Activated gamma-delta T cell (primary cell): ENCODE measurements at places on chromosomes 7 and 10.

- no peak for DNase-seq
Observed at GRCh38 chr10:60480865-60481563, 91.3 kb upstream of the ANK3 start.

DNA sequence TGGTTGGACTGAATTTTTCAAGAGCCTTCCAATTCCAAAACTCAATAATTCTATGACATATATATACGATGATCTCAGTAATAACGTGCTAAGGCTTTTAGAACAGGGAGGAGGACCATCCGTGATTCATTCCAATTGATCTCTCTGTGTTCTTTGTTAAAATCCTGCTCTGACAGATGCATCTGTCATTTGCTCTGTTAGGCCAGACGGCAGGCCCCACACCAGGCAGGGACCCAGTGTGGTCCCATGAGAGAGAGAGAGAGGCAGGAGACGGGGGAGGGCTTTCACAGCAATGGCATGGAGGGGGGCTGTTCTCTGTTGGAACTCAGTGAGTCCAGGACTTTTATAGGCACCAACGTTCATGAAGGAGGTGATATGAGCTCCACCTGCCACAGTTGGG is 160.0 kb upstream of the INSYN2A start:
- no peak for DNase-seq

- DNase-seq, result no peak
Observed at GRCh38 chr10:60739558-60739957, 38.7 kb upstream of the CDK1 start.

- DNase-seq, result no peak
Observed at GRCh38 chr10:12428447-12429135, 79.2 kb downstream of the CAMK1D start.

DNA sequence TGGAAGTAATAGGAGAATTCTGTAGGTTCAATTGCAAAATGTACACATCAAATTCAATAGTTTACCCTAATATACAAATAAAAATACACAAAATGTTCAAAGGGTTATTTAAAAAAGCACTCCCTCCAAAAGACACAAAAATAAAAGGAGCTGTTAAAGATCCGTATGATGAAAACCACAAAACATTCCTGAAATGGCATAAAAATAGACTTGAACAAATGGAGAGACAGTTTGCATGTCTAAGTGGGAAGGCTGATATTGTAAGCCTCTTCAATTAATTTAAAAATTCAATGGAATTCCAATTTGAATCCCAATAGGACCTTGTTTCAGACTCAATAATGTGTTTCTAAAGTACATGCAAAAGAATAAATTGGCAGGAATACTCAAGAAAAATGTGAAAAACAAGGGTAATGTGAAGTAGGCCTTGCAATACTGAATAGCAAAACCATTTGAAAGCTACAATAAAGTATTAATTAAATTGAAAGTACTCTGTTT is 38.0 kb upstream of the INSYN2A start:
- no peak for DNase-seq

GRCh38 chr10:7258948-7259523 is 151.8 kb downstream of the SFMBT2 start:
- DNase-seq, result no peak

- no peak for DNase-seq
Observed at GRCh38 chr10:3606309-3606708, 178.7 kb downstream of the KLF6 start.

DNA sequence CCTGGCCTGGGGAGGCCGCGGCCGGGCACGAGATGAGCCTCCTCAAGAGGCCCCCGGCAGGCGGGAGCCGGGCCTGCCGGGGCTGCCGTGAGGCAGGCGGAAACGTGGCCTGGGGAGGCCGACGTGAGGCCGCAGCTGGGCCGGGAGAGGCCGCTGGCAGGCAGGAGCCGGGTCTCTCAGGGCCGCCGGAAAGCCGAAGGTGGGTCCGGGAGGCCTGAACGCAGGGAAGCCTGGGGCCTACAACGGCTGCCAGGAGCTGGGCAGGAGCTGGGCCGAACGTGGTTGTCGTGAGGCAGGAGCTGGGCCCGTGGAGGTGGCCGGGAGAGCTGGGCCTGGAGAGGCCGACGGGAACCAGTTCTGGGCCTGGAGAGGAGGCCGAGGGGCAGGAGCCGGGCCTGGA is 171.9 kb downstream of the TPST1 start:
- no peak for DNase-seq

DNA sequence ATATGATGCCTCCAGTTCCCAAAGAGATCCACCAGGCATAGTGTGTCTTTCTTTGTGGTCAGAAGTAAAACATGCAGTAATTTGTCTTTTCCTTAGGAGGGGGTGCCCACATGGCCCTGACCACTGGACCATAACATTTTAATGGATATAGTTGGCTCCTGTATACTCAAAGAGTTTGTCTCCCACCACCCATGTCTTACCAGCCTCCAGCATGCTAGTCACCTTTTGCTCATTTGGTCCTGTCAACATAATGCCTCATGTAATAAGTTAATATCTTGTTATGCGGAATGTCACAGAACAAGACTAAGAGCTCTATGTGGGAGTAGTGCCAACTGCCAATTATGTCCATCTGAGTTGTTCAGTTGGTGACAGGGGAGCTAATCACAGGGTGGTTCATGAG is 83.4 kb upstream of the IFRD1 start:
- no peak for DNase-seq

GRCh38 chr10:88113232-88113631 is 249.8 kb downstream of the PTEN start:
- DNase-seq, result no peak

DNA sequence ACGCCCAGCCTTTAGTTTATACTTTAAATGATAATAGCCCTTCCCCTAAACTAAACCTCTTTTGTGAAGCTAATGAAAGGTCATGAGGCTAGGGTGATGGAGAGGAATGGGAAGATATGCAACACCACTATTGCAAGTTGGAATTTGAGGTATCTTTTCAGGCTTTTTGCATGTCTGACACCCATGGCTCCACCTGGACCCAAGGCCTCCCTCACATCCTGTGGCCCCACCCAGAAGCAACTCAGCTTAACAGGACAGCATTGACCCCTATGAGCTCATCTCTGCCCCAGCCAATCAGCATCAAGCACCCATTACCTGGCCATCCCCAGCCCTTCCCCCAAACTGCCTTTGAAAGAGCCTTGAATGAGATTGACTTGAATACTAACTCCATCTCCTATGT is 674.2 kb upstream of the NRP1 start:
- DNase-seq, result no peak

DNA sequence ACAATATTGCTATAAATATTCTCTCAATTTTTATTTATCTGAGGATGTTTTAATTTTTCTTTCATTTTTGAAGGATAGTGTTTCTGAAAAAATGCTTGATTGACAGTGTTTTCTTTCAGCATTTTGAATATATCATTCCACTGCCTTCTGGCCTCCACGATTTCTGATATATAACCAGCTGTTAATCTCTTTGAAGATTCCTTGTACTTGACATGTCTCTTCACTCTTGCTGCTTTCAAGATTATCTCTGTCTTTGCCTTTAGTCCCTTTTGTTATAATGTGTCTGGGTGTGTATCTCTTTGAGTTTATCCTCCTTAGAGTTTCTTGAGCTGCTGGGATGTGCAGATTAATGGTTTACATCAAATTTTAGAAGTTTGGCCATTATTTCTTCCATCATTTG is 22.8 kb upstream of the DNAJC1 start:
- no peak for DNase-seq

DNA sequence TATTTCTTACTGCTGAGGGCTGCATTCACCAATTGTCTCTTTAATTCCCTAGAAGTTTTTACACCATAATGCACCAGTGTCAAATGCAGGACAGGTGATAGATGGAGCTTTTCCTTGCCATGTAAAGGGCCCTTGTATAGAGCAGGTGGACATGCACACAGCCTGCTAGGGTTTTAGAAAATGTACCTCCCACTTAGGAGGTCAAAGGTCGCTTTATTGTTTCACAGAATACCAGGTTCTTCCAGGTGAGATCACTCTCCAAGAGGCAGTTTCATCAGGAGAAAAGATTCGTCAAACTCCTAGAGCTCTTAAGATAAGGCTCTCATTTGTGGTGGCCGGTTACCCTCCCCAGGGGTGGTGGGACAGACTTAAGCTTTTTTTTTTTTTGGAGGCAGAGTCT is 215.8 kb downstream of the PHTF2 start:
- no peak for DNase-seq

DNA sequence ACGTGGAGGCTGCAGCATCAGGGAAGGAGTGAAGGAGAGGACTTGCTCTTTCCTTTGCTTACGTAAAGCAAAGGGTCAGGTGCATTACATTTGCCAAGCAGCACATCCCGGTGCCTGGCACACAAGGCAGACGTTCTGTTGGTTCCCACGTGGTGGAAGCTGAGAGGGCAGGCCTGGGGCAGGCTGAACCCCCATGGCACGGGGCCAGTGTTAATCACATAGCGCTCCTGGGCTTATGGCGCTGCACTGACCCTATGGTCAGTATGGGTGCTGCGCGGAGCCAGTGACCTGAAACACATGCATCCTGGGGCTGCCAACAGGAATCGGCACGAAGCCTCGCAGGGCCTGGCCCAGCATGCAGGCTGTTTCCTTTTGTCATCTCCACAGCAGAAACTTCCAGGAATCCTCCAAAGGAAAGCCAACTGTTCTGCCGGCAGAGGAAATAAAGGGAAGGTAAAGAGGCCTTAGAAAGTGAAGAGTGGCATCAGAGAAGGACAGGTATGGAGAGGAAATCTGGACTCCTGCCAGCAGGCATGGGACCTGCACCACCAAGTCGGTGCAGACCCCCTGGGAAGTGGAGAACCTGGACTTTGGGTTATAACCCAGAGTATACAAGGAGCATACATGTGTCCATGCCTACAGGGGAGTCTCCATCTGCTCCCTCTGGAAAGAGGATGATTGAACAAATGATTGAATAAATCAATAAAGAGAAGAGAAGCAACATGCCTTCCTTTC is 560.2 kb downstream of the TCERG1L start:
- DNase-seq, result no peak

DNA sequence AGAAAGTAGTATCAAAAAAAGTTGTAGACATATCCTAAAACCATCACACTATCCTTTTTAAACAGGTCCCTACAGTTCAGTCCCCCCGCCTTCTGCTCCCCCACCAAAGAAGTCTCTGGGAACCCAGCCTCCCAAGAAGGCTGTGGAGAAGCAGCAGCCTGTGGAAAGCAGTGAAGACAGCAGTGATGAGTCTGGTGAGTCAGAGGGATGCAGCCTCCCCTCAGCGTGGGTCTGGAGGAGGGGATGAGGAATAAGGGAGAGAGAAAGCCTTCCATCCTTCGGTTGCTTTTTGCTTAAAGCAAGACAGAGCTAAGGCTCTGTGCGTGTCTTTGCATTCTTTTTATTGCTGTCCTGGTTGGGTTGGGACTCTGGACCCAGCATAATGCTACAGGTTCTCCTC is 7.6 kb downstream of the NOLC1 start:
- no peak for DNase-seq

GRCh38 chr7:155533120-155533826 is 13.1 kb downstream of the CNPY1 start:
- DNase-seq, result no peak

- no peak for DNase-seq
Observed at GRCh38 chr7:127667017-127667670, 15.2 kb downstream of the SND1 start.

DNA sequence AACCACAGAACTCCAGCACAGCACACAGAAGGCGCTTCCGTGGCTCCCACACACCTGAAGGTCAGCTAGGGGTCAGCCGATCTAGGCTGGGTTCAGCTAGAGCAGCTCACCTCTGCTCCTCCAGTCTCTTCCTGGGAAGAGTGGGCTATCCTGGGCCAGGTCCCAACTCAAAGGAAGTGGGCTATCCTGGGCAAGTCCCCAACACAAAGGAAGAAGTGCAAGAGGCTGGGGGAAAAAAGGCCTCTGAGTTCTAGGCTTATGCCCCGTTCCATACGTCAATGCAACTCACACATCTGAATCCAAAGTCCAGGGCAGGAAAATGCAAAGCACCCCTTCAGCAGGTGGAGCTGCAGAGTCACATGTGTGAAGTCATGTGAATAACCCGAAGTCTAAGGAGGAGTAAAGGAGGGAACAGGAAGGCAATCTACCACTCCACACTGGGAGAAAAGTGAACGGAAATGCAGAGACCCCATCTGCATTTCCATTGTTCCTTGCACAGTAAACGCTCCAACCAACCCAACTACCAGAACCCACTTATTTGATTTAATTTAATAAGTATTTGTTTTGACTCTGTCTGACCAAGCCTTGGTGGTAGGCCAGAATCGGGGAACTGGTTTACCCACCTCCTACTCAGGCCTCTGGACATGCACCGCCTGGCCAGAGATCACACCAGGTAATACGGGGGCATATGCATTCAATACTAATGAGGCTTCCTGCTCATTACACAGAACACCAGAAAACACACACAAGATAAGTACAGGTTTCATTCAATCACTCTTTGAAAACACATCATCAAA is 95.5 kb upstream of the RNF32 start:
- no peak for DNase-seq

DNA sequence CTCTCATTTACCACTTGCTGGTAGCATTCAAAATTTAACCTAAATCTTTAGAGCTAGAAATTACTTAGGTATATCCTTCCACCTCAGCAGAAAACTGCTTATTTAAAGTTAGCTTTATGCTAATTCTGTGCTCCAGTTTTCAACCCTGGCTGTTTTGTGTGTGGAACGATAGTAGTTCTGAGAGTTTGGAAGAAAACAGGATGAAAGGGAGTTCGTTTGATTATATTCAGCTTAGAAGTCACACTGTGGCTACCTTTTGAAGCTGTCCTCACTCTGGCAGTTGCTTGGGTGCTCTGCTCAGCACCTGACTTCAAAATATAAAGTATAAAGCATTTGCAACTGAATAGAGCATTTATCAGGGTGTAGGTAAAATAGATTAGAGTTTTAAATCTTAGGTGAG is 2.6 kb upstream of the ASCC1 start:
- DNase-seq, result no peak

DNA sequence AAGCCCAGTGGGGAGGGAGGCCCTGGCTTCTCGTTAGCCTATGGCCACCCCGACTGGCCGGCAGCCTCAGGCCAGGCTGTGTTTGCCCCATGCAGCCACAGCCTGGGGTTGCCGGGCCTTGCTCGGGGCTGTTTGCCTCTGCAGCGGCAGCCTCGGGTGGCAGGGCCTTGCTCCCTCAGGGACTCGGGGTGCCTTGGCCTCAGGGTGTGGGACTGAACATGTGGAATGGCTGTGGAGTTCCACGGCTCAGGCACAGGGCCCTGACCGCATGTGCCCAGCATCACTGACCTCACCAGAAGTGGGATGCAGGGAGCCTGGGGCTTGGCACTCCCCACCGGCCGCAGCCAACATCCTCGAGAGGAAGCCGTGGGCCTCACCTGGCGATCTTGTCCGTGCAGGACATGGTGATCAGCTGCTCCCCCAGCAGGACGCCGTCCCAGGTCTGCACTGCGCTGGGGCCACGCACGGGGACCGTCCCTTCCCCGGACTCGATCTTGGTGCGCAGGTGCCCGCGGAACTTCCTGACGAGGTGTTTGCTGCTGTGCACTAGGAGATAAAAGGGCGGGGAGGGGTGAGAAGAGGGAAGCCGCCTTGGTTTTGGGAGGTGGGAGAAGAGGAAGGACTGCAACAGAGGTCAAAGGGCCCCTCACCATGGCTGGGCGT is 160.5 kb downstream of the WDR37 start:
- DNase-seq, result no peak

GRCh38 chr10:93493162-93493561 is 3.2 kb upstream of the CEP55 start:
- no peak for DNase-seq

GRCh38 chr7:46357290-46357689 is 436.2 kb upstream of the IGFBP3 start:
- DNase-seq, result no peak
